Immature natural killer cell (primary cell): ENCODE measurements at places on chromosomes 5 and 9. TPM values are rescaled to one million over a fixed set of nuclear protein-coding genes. Genes with fewer than 3 reads are reported as not detected.

DNA sequence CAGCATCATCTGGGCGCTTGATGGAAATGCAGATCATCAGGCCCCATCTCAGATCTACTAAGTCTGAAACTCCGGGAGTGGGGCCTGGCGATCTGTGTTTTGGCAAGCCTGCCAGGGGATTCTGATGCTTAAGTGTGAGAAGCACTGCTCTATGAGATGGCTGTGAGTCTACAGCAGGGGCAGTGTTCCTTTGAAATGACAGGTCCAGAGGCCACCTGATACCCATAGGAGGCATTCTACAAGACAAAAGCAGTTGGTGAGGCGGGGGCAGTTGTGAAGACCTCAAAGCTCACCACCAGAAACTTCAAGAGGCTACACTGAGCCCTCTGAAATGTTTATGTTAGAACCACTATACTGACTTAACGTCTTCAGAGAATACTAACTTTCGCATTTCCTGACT, 86.9 kb upstream of the SPATA31D4 start:
- H3K27me3 ChIP-seq, result peaks cover 5% of the 10 kb centered on the region
- no peaks in the 10 kb centered on the region for H3K36me3 ChIP-seq
- no peak overlapping the region for H3K4me3 ChIP-seq
- H3K4me1 ChIP-seq, result no peaks in the 10 kb centered on the region
- no peak overlapping the region for H3K27ac ChIP-seq
- no peak for DNase-seq

FOXD4L3 gene
- not detected for polyA plus RNA-seq

- no peaks in the 10 kb centered on the region for H3K4me1 ChIP-seq
- no peak overlapping the region for H3K4me3 ChIP-seq
- peaks cover 3% of the 10 kb centered on the region for H3K27me3 ChIP-seq
- no peak overlapping the region for H3K27ac ChIP-seq
- no peaks in the 10 kb centered on the region for H3K36me3 ChIP-seq
Observed at GRCh38 chr5:109278141-109278540, 131.6 kb downstream of the PJA2 start.

IL3 gene
- not detected for polyA plus RNA-seq
